Frontal cortex (tissue), 4 donors: ENCODE measurements at places on chromosomes 13 and 19. TPM values are rescaled to one million over a fixed set of nuclear protein-coding genes. Genes with fewer than 3 reads are reported as not detected.

The NDUFA13 gene
- total RNA-seq, result 86.8 TPM

The APOC4 gene
- total RNA-seq, result not detected

The EXOC3L2 gene
- not detected for total RNA-seq

The PRR12 gene
- total RNA-seq, result 5.7 TPM

The OR1I1 gene
- total RNA-seq, result under 0.01 TPM

The IGFL4 gene
- total RNA-seq, result 0.82 TPM

The IGFL2 gene
- 0.82 TPM for total RNA-seq

The ZNF723 gene
- total RNA-seq, result not detected

The OXGR1 gene
- total RNA-seq, result 0.82 TPM

The GNG7 gene
- 7.7 TPM for total RNA-seq

The TEX29 gene
- total RNA-seq, result not detected

The ZGLP1 gene
- 1.6 TPM for total RNA-seq

The WIZ gene
- total RNA-seq, result 10.6 TPM

The DIRAS1 gene
- 20.8 TPM for total RNA-seq

The HSPB6 gene
- total RNA-seq, result under 0.01 TPM

The ANGPTL4 gene
- total RNA-seq, result 0.82 TPM

- DNase-seq, result no peak
Observed at GRCh38 chr19:16203256-16204004, 5.7 kb downstream of the AP1M1 start.

GRCh38 chr19:6654347-6655310 is 15.3 kb downstream of the TNFSF14 start:
- no peak for DNase-seq

GRCh38 chr19:29379257-29380021 is 146.4 kb upstream of the VSTM2B start:
- DNase-seq, result no peak

- no peak for DNase-seq
Observed at GRCh38 chr19:8075158-8076074, 22.9 kb downstream of the CCL25 start.

- peak; percentile 78 for DNase-seq
Observed at GRCh38 chr13:27043013-27043412, 128.6 kb downstream of the USP12 start.

- no peak for DNase-seq
Observed at GRCh38 chr19:14425696-14426138, 6.6 kb upstream of the DDX39A start.

DNA sequence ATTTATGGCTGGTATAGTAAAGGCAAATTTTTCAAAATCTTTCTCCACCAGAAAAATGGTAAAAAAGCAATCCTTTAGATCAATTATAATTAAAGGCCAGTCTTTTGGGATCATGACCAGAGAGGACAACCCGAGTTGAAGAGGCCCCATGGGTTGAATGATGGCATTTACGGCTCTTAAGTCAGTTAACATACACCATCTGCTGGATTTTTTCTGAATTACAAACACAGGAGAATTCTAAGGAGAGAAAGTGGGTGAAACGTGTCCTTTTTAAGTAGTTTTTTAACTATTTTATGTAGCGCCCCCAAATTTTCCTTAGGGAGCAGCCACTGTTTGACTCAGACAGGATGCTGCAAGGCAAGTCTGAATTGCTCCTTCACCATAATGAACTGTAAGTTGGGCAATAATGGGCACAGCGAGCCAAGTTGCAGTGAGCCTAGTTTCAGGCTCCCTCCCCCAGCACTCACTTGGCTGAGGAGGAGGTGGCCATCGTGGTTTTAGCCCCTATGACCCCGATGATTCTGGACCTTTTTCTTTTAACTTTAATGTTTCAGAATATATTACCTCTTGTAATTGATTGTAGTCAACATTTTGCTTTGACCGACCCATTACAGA is 13.6 kb upstream of the ZNF611 start:
- DNase-seq, result peak; percentile 24

- DNase-seq, result no peak
Observed at GRCh38 chr13:99357131-99357596, 50.0 kb upstream of the GPR183 start.

DNA sequence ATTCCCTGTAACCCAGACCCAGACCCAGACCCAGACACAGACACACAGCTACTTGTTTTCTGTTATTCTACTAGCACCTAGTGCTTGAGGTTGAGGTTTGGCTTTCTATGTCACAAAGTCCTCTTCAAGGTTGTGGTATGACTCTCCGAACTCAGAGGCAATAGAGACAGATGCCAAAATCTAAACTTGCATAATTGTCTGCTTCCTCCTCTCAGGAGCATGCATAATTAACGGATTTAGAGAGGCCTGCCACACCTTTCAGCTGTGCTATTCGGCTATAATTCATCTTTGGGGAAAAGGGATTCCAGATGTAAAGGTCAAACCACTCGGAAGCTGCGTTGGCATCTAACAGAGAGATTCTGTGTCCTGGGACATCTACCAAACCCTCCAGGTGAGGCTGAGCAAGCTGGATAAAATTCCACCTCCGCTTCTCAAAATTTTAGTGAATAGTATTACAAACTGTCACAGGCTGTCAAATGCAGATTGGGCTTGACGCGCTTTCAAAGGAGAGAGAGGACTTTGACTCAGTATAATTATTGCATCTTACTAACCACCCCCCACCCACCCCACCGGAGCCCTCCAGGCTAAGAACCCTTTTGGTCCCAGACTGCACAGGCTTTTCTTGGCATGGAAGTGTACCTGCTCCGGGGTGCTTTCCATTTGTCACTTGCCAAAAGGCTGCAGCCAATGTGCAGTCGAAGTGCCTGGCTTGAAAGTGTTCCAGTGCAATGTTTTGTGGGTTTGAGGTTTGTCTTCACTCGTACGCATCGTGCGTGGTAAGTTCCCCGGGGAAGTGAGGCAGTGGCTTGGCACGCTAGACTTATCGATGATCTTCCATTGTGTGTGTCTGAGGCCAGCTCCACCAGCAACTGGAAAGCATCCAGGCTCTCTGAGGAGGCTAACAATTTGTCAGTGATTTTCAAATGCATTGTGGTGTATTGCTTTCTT is 194.1 kb downstream of the TDRD3 start:
- DNase-seq, result no peak

DNA sequence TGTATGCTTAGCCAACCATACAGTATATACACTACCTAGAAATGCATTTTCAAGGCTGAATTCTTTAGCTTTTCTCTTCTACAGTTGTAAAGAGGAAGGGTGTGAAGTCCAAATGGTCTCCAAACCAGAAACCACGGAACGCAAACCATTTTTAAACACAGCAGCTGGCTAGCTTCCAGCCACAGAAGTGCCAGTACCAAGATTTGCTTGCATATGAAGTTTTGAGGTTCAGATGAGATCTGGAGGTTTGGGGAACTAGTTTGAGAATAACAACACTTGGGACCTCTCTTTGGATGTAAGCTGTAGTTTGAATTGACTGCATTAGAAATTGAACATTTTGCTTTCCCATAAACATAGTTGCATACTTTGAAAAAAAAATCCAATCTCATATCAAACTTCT is 1243.5 kb downstream of the EFNB2 start:
- no peak for DNase-seq

- no peak for DNase-seq
Observed at GRCh38 chr19:718991-719512, 10.3 kb downstream of the PALM start.

DNA sequence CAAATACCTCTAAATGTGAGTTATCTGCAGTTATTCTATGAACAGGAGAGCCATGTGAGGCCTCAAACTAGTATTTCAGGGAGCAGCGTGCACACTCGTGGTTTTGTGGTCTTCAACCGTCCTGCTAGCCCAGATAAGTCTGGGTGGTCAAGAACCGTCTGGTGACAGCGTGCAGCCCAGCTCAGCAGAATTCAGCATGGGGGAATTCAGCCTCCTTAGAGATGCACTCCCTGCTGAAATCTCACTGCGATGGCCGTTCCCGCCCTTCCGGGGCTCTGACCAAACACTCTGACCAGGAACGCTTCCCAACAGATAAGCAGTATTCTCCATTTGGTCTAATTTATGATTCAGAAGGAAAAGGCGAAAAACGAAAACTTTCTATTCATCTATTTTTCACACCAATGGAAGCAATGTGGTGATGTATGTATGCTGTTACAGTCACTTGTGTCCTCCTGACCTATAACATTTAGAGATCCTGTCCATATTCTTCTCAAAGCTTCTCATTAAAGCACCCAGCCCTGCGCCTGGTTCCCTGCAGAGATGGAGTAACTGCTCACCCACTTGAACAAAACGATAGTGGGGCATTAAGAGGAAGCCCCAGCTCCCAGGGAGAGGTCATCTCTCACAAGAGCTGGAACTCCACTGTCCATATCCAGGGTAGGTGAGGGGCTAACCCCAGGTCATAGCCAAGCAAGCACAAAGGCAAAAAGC is 2.9 kb downstream of the ANKRD27 start:
- DNase-seq, result no peak

DNA sequence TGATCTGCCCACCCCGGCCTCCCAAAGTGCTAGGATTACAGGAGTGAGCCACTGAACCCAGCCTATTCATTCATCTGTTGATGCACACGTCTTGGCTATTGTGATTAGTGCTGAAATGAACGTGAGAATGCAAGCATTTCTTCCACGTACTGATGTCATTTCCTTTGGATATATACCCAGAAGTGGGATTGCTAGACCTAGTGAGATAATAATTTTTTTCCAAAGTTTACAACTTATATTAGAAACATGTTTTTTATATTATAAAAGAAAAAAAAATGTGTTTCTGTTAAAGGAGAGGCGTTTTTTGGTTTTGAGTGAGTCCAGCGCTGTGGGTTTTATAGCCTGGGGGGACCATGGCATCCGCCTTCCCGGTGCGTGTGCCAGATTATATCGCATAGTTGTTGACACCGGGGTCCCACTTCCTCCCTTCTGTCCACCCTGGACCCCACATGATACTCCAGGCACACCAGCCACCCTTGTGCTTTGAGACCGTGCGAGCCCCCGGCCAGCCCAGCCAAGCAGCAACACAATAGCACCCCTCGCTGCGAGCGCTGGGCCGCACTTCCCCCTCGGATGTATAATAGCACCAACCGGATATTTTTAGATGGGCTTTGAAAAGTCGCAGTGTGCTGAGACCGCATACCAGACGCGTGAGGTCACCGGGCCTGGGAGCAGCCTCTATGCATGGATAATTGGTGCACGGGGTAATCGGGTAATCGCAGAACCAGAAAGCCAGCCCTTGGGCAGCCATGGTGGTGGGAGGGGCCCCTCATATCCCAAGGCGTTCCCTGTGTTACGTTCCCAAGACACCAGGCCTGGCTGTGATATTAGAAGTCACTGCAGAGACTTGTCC is 59.6 kb downstream of the MYO9B start:
- DNase-seq, result no peak

DNA sequence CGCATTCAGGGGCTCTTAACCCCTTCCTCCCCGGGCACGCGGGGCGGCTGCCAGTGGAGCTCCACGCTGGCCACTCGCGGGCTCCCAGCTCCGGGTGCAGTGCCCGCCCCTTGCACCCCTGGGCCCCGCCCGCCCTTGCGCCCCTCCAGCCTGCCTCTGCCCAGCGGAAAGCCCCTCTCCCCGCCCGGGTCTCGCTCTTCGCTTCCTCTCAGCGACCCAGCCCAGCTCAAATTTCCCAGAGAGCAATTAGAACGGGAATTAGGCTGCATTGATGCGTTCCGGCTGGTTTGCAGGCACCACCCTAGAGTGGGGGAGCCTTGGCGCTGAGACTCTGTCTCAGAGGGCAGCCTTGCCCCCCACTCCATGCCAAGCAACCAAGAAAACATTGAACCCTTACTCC is 1.8 kb upstream of the GSX1 start:
- no peak for DNase-seq

DNA sequence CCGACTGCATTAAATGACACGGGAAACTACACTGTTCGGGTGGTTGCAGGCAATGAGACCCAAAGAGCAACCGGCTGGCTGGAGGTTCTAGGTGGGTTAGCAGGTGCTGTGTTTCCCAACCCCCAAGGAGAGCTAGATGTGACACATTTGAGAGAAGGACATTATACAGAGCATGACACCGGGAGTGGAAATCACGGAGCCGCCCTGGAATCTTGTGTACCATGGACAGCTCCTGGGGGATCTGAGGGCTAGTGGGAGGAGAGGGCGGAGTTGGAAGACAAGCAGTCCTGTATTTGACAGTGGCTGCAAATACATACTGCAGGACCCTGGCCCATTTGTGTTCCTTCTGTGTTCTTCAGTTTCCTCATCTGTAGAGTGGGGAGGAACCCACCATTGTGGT is 2.3 kb downstream of the CEACAM18 start:
- DNase-seq, result no peak

DNA sequence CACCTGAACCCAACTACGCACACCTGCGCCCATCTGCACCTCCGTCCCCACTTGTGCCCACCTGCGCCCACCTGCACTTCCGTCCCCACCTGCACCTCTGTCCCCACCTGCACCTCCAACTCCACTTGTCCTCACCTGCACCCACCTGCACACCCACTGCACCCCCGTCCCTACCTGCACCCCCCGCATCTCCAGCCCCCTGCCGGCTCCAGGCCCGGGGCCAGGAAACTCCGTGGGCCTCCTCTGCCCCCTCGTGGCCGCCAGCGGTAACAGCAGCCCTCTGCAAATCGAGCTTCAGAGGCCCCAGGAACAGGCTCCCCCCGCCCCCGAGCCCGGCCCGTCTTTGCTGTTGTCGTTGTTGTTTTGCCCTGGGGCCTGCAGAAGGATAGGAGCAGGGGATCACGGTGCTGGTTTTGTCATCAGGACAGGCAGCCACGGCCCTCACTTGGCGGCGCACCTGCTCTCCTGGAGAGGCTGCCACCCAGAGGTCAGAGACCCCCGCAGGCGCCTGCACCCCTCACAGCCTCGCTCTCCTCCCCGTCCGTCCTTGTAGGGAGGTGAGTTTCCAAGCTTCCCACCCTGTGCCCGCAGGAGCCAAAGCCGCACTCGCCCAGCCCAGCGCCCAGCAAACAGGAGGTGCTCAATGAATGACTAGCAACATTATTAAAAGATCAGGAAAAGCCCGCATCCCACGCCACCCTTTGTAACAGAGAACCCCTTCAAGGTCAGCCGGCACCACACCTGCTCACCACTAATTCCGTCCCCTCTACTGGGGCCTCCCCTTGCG is 65.4 kb downstream of the GNG7 start:
- DNase-seq, result peak; percentile 72

GRCh38 chr13:76307142-76307541 is 579.1 kb downstream of the KCTD12 start:
- no peak for DNase-seq

DNA sequence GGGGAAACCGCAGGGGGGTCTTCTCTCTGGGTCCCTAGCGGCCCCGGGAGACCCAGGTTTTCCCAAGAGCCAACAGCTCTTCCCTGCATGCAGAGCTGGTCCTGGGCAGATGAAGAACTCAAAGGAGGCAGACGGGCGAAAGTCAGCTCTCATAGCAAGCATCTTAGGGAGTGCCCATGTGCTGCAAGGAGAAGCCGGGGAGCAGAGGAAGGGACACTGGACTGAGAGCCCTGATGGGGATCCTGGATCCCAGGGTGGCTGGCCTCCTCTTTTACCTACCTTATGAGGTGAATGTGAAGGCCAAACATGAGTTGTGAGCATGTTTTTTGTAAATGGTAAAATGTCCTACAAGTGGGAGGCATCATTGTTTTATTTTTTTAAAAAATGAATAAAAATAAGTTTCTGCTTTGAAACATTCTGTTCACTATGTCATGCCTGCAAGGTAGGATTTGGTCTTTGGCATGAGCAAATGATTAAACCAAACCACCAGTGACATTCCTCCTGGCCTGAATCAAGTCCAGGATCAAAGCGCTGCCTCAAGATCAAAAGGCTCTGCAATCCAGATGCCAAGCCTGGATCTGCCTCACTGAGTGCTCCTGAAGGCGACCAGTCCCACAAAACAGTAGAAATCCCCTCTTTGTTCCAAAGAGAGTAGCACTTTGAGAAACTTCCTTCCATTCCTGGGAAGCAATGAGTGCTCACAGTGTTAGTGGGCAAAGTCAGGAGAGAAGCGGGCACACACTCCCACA is 92.2 kb upstream of the SERP2 start:
- no peak for DNase-seq
